ENCODE measurements at places on chromosomes 4 and X.

GRCh38 chr4:25161593-25161950, 1.3 kb upstream of the SEPSECS start:
- DNase-seq: no peak

GRCh38 chr4:65508168-65508567, 162.1 kb downstream of the EPHA5 start:
- DNase-seq: no peak

- no peak for DNase-seq
These were observed 22.1 kb upstream of the MSX1 start for GRCh38 chr4:4837316-4837715.

DNA sequence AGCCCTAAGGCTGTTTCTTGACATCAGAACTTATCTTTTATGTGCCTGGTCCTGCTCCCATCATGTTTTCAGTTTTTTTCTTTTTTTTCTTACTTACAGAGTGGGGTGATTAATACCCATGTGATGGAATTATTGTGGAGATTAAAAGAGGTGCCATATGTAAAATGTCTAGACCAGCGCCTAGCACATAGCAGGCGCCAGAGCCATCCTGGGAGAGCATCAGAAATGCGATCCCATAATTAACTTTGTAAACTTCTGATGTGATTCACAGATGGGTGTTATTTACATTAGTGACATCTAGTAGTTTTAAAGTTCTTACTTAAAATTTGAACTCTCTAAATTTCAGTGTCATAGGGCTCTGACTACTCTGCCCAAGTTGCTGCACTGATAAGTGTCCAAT, 66.2 kb upstream of the PGRMC2 start:
- DNase-seq: no peak

DNA sequence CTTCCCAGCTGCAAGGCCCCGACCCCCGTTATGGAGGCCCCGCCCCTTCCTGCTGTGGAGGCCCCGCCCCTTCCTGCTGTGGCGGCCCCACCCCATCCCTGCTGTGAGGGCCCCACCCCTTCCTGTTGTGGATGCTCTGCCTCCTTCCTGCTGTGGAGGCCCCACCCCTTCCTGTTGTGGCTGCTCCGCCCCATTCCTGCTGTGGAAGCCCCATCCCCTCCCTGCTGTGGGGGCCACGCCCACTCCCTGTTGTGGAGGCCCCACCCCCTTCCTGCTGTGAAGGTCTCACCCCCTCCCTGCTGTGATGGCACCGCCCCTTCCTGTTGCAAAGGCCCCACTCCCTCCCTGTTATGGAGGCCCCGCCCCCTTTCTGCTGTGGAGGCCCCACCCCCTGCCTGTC, 104.9 kb upstream of the PSAPL1 start:
- DNase-seq: no peak

DNA sequence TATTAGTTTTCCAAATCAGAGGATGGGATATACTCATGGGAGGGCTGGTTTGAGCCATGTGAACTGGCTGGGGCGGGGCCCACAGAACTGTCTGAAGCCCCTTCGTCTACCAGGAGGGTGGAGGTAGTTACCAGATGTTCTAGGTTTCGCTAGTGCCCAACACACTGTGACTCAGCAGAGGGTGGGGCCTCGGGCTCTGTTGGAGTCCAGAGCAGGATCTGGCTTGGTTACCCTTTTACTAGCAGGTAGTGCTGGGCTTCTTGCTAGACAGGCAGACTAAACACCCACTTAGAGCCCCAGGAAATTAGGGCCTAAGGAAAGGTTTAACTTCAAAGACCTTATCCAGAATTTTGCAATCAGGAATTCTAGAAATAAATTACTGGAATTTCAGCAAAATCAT, 56.2 kb upstream of the CHRDL1 start:
- DNase-seq: no peak

GRCh38 chr4:145819101-145819852, 119.3 kb downstream of the ZNF827 start:
- no peak for DNase-seq

DNA sequence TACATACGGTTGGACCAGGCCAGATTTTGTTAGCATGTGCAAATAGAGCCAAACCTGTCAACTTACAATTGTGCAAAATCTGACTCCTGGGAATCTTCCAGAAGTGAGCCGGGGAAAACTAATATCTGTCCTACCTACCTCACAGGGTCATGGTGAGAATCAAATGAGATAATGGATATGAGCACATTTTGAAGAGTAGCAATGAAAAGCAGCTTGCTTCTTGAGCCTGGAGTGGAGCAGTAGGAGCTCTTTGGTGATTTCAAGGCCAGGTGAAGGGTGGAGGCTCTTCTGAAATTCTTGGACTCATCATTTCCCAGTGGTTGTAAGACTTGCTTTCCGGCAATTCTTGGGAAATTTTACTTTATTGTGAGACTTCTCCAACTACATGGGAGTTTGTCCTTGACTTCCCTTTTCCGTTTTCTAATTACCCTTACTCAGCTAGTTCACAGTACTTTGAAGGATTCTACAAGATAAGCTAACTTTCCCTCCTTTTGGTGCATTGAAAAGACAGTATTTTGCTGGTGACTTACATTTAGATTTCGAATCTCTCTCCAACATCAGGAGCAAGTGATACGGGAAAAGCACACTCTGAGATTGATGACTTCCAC, 12.2 kb downstream of the PLAC1 start:
- no peak for DNase-seq

GRCh38 chrX:70554523-70554922, 109.9 kb downstream of the DLG3 start:
- no peak for DNase-seq

GRCh38 chrX:120566817-120567216, 6.1 kb upstream of the CUL4B start:
- DNase-seq: no peak

DNA sequence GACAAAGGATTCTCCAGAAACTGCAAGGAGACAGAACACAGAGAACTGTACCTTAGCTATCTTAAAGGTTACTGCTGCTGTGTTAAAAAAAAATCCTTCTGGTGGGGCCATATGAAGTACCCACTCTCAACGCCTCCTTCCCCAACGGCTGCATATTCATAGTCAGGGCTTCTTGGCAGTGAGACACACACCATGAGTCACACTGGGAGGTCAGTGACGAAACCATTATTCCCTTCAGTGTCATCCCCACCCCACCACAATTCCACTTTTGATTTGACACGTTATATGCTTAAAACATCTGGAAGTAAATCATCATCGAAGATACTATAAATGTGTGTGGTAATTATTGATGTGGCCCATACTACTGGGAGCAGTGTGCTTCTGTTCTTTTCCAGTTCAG, 271.5 kb downstream of the LDB2 start:
- peak; percentile 3 for DNase-seq

- DNase-seq: no peak
These were observed 101.4 kb upstream of the RAB40AL start for GRCh38 chrX:102835504-102836146.

DNA sequence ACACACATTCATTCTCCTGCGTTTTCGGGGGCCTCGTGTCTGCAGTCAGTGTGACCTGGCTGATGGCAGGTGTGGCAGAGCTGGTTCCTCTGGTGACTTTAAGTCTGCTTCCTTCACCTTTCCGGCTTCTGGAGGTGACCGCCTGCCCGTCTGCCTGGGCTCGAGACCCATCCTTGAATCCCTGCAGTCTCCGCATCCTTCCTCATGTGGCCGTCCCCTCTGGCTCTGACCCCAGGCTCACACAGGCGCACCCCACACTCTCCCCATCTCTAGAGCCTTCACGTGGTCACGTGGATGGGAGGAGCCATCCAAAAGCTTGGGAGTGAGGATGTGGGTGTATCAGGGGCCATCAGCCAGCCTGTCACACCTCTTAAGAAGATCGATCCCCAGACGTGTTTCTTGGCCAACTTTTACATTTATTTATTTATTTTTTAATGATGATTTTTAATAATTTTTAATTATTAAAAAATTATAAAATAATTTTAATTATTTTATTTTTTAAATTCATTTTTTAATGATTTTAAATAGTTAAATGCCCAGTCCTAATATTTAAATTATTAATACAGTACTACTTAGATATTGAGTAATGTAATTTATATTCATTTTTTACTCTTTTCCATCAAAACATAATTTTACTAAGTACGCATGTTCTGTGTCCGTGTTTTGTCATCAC, 20.9 kb downstream of the RGS12 start:
- no peak for DNase-seq

GRCh38 chr4:176044589-176044951, 21.1 kb upstream of the WDR17 start:
- DNase-seq: peak; percentile 44

- no peak for DNase-seq
These were observed 147.9 kb upstream of the FAM47A start for GRCh38 chrX:34279866-34280560.

GRCh38 chrX:31110657-31111056, 38.8 kb upstream of the FTHL17 start:
- no peak for DNase-seq

DNA sequence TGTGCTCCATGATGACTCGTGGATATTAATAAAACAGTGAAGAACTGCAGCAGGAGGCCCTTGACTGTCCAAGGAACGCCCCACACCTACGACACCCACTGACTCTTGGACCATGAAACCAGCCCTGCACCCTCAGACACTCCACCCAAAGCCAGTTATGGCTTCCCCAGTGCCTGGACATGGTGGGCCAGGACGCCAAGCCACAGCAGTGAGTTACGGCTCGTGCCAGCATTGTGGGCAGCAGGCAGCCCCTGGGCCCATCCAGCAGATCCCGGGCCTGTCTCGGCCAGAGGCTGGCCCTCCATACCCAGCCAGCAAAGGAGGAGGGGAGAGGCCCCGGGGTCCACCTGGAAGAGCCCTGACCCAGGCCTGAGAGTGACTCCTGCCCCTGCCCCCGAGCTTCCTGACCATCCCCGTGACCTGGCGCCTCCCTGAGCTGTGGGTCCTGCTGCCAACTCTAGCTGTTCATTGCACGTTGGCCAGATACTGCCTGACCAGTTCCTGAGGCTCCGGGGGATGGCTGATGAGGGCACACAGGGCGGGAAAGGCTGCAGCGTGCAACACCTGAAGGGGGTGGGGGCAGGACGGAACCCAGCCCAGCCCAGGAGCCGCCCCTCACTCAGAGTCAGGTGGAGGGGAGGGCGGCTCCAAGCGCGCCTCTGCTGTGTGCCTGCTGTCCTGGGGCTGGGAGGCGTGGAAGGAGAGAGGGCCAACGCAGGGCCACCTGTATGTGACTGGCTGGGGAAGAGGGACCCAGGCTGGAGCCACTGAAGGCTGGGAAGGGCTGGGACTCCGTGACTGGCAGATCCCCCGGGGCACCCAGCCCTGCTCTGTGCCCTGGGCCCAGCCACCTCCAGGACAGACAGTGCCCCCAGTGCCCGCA, 739 bp downstream of the SLC49A3 start:
- no peak for DNase-seq

DNA sequence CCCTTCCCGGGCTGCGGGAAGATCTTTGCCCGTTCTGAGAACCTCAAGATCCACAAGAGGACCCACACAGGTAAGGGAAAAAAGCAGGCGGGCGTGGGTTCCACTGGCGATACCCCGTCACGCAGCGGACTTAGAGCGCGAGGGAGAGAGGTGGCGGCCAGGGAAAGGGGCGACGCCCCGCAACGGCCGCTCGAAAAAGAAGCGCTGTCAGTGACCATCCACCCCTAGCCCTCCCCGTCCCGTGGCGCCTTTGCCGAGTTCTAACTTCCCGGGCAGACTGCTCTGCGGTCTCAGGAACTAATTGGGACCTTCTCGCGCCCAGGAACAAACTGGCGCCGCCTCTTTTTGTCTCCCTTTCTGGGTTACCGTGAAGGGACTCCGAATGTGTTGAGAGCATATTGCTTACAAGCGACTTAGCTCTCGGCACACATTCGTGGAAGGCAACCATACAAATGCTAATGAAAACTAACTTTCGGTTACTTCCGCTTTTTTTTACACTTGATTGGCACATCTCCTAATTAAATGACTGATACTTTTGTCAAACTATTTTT, 1.8 kb downstream of the ZIC3 start:
- no peak for DNase-seq

GRCh38 chr4:113153529-113154101, 104.2 kb downstream of the ANK2 start:
- DNase-seq: no peak

DNA sequence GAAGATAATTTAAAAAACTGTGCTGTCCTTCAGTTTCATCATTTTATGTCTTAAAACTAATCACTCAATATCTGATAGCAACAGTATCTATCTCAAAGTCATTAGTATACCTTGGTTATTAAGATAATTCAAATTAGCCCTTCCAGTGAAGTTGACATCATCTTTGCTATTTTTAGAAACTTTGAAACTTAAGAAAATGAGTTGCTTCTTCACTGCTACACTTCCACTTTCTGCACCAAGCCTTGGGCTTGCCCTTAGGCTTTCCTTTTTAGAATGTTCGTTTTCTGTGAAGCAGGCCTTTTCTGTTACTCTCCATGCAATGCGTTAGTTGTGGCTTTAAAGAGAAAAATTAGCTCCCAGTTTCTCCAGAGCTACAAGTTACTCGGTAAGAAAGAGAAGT, 4.4 kb upstream of the VAMP7 start:
- no peak for DNase-seq
